ENCODE measurements at places on chromosomes 6 and 20. TPM values are rescaled to one million over a fixed set of nuclear protein-coding genes. Genes with fewer than 3 reads are reported as not detected.

Gene BPHL
- total RNA-seq, result 22.1 TPM

Gene SRSF6
- 136 TPM for total RNA-seq

Gene RIMS4
- total RNA-seq, result 1.7 TPM

Gene CST7
- total RNA-seq, result not detected

Gene OPRM1
- total RNA-seq, result not detected

Gene KCNB1
- total RNA-seq, result 1.3 TPM

Gene DEFB132
- total RNA-seq, result not detected

Gene ARHGAP40
- not detected for total RNA-seq

Gene PKIG
- 26.1 TPM for total RNA-seq

Gene GLP1R
- not detected for total RNA-seq

Gene FAM229B
- total RNA-seq, result 27.9 TPM

Gene ASIP
- total RNA-seq, result not detected

Gene RCAN2
- total RNA-seq, result 3.7 TPM

Gene ATF6B
- total RNA-seq, result 68.0 TPM

Gene ID4
- 136 TPM for total RNA-seq
